ENCODE measurements at places on chromosomes 5 and 9.

GRCh38 chr9:124267271-124267807 is 9.6 kb downstream of the NEK6 start:
- DNase-seq = no peak

- DNase-seq = no peak
Measured at GRCh38 chr5:109567374-109568044, 122.2 kb upstream of the MAN2A1 start.

DNA sequence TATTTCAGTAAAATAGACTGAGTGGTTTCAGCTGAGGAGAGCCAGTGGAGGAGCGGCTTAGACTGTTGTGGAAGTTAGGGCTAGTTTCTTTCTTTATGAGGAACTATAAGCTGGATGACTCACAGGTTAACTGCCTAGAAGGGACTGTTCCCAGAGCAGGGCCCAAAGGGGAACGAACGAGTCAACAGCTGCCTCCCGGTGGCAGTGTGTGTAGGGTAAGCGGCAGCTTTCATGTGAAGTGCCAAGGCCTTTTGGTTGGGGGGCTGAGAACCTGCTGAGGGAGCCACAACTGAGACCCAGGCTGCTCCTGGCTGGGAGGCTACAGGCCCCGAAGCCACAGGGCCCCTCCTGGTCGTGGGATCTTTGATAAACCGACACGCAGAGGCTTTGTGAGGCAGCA is 7.0 kb downstream of the SQSTM1 start:
- no peak for DNase-seq

GRCh38 chr5:169527066-169527465 is 56.5 kb upstream of the SPDL1 start:
- DNase-seq = no peak

GRCh38 chr9:69513141-69513820 is 158.9 kb downstream of the APBA1 start:
- no peak for DNase-seq

DNA sequence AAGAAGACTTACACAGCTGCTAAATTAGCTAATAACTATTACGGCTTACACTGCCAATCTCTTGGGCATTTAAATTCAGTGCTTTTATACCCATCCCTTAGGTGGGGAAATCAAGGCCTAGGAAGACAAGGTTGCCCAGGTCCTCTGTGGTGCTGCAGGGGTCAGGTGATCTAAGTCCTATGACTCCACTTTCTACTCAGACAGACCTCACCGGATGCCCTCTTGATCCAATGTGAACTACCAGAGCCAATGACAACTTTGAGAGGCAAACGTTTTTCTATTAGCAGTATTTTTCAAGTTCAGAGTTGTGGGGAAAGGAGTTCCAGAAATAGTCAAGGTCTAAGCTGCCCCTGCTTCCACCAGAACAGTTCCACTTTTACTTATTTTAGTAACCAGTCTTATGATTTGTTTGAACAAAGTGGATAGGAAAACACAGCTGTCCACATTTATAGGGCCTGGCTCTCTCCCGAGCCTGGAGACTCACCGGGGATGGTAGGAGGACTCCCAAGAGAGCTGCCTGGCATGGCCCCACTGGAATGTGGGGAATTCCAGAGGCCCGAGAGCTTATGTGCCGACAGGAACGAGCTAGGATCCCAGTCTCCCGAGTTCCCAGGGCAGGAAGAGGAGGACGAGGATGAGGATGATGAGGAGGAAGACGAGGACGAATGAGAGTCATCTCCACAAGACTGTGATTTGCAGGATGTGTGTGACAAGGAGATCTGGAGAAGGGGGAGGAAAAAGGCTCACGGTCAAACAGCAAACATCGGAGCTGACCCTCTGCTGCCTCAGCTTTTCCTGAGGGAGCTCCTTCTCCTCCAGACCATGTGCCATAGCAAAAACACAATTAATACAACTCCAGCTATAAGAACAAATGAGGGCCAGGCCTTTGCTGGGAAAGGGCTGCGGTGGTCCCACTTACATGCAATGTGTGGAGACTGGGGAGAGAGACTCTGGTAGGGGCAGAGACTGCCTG is 16.7 kb downstream of the FAM193B start:
- no peak for DNase-seq

GRCh38 chr5:178057839-178058238 is 55.5 kb upstream of the N4BP3 start:
- no peak for DNase-seq

GRCh38 chr9:18604767-18605730 is 131.1 kb downstream of the ADAMTSL1 start:
- DNase-seq = no peak

DNA sequence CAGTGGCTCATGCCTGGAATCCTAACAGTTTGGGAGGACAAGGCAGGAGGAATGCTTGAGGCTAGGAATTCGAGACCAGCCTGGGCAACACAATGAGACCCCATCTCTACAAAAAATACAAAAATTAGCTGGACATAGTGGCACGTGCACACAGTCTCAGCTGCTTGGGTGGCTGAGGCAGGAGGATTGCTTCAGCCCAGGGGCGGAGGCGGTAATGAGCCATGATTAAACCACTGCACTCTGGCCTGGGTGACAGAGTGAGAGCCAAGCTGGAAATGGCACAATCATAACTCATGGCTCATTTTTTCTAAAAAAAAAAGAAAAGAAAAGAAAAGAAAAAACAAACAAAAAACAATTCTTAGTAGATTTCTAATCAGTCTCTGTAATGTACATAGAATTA is 446.2 kb downstream of the ELAVL2 start:
- DNase-seq = no peak

GRCh38 chr5:125348221-125348692 is 601.8 kb upstream of the ZNF608 start:
- no peak for DNase-seq

DNA sequence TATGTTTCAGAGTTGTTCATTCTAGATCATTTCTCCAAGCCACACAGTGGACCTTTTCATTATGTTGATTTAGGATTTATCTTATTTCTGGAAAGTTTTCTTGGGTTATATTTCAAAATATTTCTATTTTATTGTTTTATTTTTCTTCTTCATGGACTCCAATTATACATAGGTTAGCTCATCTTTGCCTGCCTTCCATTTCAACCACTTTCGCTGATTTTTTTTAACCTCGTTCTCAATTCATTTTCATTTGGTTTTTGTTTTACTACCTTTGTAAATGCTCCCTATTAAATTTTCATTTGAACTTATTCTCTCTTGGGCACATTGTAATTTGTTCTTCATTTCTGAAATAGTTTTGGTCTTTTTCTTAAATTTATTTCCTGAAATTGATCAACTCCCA is 169.0 kb upstream of the PITX1 start:
- no peak for DNase-seq

- DNase-seq = no peak
Measured at GRCh38 chr5:131613423-131613822, 21.6 kb downstream of the RAPGEF6 start.

- DNase-seq = no peak
Measured at GRCh38 chr9:115462623-115463022, 344.7 kb upstream of the TNC start.

DNA sequence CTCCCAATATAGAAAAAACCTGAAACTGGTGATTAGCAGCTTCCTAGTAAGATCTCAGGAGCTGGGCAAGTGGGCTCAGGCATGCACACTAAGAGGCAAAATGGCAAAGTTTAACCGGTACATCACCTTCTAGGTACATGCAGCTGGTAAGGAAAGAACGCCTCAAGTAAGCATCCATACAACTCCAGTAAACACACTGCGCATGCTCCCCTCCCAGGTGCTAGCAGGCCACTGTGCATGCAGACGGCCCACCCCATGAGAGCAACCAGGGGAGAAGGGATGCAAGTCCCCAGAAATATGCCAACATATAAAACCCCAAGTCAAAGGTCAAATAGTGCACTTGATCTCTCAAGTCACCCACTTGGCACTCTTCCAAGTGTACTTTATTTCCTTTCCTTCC is 228.6 kb upstream of the KIF2A start:
- DNase-seq = no peak

DNA sequence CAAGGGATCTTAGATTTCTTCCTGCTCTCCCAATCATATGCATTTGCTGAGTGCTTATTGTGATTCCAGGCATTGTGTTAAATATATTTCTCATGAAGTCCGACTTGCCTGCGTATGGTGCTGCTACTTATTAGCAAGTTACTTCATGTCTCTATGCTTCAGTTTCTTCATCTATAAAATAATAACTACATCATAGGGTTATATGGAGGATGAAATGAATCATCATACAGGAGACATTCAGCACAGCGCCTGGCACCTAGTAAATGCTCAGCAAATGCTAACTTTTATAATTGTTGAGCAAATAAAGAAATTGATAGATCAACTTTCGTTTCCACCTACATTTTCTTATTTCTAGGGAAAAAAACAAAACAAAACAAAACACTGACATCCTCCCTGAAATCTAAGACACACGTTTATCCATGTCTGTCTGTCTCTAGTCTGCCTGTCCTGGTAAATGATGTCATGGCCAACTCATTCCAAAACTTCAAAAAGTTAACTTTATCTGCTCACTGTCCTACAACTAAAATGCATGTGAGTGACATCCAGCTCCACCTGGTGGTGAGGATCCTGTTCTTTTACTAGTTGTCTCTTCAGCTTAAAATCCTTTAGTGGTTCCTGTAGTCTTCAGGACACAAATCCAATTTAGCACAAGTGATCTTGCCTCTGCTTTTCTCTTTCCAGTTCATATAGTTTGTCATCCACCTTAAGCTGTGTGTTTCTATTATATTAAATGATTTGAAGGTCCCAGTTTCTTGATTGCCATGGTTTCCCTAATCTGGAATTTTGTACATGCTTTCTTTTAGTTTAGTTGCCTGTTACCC is 27.7 kb downstream of the PPP3R2 start:
- DNase-seq = no peak

DNA sequence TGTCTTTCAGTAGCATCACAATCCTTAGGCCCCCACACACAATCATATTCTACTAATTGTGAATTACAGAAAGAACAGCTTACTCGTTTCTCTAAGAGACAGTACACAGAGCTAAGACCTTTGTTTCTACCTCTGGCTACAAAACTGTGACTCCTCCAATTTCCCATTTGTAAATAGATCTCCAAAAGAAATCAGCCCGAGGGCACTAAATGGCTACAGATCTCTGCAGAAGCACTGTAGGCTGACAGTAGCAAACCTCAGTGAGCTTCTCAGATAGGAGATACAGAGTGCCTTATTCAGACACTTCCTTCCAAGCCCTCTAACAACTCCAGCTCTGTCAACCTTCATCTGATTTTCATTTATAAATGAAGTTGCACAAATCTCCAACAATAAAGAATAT is 51.0 kb downstream of the EFNA5 start:
- DNase-seq = no peak

- DNase-seq = no peak
Measured at GRCh38 chr5:131966551-131966950, 21.1 kb upstream of the MEIKIN start.

DNA sequence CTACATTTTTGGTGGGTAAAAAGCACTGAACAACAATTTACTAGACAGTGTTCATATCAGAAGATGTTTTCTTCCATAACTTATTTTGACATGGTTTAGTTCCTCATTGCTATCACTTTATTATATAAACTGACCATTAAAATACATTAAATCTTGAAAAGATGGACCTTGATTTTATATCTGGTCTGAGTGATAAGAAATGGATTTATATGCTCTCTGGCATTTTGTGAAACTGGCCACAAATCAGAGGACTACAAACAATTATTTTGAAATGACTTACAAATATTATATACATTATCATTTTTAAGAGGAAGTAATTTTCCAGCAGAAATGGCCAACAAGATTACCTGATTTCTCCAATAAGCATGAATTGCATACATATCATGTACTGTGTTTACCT is 23.6 kb upstream of the TRIM36 start:
- no peak for DNase-seq

DNA sequence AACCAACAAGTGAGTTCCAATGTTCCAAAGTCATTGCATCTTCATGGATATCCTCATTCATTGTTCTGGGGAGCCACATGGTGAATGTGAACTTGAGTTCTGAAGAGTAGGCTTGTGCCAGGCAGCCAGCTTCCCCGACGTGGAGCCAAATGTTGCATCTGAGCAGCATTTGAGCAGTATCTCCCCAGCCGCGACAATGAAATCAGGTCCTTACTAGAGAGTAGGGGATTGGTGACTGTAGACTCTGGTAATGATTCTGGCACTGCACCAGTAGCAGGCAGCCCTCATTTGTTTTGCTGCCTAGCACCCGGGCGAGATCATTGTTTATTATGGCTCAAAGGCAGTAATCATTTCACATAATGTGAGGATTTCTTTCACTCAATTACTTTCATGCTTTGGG is 451.4 kb upstream of the C9orf72 start:
- no peak for DNase-seq

DNA sequence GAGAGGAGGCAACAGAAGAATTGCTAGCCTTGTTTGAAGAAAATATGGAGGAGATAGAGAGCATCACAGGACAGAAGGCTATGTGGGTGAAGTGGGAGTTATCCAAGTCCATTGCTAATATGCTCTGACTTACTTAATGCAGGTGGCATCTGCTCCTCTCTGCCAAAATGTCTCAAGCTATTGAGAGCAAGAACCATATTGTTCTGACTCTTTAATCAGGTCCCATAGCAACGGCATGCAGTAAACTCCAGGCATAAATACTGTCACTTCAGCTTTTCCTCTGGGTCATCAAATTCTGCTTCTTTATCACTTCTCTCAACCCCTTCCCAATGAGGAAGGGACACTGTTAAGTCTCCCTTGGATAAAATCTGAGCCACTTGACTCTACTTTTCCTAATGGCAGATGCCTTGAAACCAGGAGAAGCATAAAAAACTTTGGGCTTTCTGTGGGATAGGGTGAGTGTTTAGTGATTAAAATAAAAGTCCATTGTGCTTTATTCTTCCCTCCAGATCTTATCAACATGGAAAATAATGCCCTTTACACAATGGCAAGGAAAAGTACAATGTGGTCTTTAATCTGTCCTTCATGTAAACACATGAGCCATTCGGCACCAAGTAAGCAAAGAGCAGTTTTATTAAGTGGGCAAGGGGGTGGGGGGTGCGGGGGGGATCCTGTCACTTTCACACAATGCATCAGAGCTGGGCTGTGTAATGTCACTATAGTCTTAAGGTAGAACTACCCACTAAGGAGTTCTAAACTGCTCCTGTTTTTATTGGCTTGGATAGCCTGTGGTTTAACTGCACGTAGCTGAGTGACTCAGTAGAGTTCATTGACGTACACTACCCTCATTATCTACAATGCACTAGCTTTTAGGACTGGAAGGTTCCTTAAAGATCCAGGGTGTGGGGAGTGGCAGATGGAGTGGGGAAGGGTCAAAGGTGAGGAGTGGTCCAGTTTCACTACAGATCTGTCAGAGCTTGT is 71.0 kb upstream of the TARS1 start:
- DNase-seq = no peak

GRCh38 chr5:33675958-33676464 is 215.8 kb downstream of the ADAMTS12 start:
- no peak for DNase-seq

All from stimulated activated CD8-positive, alpha-beta memory T cell treated with anti-CD3 and anti-CD28 coated beads, Interleukin-15, amount 100 ng/mL, for 24 hours (primary cell).